Neural crest cell (in vitro differentiated cells): ENCODE measurements at places on chromosomes 11 and 22.
A peak's percentile ranks its signal among the peaks of the same experiment; 100 is the strongest.

DNA sequence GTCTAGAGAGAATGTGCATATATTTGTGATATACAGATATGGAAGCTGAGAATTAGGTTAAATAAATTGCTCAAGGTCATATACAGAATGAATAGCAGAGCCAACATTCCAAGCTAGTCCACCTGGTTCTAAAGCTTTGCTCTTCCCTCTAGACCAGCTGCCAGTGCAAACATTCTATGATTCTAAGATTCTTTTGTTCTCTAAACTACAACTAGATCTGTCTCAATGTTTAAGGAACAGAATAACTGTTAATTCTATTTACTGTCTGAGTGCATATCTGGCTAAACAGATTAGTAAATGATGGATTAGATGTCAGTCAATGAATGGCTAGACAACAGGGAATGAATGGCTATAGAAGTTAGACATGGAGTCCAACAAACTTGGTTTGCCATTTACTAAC is 19.6 kb downstream of the KCNE3 start:
- no peak for DNase-seq

GRCh38 chr22:25098445-25099081 is 101.1 kb upstream of the CRYBB3 start:
- no peak for DNase-seq

- DNase-seq: no peak
Observed at GRCh38 chr11:102423936-102424335, 28.6 kb downstream of the TMEM123 start.

GRCh38 chr11:102346456-102346747 is 612 bp upstream of the BIRC2 start:
- DNase-seq: no peak

- DNase-seq: no peak
Observed at GRCh38 chr11:126419801-126420697, 64.6 kb downstream of the ST3GAL4 start.

DNA sequence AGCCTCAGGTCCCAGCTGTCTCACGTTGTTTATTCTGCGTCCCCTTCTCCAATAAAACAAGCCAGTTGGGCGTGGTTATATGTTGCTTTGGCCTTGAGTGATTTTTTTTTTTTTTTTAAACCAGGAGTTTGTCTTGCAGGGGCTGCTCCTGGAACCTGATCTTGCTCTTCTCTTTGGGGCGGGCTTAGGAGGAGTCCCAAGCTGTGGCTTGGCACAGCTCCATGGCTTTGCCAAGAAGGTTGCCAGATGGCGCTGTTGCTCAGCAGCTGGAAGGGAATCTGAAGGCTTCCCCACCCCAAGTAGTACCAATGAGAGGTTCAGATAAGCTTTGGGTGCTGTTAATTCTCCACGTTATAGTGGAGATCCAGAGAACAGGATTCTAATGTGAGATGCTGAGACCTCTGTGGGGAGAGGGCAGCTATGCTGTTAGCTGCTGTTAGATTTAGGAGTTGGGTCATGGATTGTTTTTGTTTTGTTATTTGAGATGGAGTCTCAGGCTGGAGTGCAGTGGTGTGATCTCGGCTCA is 2.0 kb upstream of the FERMT3 start:
- DNase-seq: peak; percentile 49

DNA sequence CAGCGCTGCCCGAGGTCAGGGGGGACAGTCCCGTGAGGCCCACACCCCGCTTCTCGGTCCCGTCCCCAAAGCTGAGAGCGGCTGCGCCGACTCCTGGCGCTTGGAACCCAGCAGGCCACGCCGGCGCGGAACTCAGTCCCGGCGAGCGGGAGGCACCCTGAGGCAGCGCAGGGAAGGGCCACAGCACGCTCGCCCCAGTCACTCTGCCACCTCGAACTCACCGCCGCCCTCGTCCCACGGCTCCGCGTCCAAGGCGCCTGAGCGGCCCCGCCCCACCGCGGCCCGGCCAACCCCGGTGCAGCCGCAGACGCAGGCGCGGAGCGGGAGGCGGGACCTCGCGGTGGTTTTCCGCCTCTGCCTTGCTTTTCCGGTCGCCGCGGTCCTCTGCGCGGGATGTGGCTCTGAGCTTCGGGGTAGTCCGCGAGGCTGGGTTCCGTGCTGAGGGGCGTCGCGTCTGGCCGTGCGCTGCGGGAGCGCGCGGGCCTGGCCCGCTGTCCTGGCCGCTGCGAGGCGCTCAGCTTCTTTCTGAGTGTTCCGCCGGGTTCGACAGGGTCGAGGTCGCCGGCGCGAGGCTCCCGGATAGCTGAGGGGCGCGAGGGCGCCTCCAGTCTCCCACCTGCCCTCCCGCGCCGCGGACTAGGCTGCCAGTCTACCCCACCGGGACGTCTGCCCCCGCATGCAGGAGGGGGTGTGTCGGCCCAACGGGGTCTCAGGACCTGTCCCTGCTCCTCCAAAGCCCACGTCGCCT is at the start of gene CDPF1:
Gene CDPF1 (minus strand): TSS at position 259 of the 748 bp plus-strand sequence. CDS start 2,009 bp downstream, outside the sequence.
- DNase-seq: peak; percentile 82

DNA sequence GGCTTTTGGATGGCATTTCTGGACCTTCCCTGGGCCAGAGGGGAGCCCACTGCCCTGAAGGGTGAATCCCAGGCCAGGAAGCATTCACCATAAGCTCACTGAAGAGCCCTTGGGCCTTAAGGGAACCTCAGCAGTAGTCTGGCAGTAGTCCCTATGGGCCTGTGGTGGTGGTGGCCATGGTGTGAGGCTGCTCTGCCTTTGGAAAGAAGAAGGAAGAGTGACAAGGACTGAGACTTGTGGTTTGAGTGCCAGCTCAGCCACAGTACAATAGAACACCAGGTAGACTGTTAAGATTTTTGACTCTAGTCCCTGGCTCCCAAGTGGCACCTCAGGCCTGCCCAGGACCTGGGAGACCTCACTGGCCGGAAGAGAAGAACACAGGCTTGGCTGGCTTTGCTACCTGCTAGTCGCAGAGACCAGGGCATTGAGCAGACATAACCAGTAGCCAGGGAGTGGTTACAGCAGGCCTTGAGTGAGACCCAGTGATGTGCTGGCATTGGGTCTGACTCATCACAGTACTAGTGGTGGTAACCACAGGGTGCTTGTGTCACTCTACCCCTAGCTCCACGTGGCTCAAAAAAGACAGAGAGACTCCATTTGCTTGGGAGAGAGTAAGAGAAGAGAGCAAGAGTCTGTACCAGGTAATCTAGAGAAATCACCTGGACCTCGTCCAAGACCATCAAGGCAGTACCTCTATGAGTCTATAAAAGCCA is 259.8 kb upstream of the BLID start:
- no peak for DNase-seq

GRCh38 chr11:107785401-107785800 is 73.2 kb downstream of the SLC35F2 start:
- DNase-seq: no peak

- DNase-seq: no peak
Observed at GRCh38 chr22:45526768-45527360, 24.2 kb downstream of the FBLN1 start.

DNA sequence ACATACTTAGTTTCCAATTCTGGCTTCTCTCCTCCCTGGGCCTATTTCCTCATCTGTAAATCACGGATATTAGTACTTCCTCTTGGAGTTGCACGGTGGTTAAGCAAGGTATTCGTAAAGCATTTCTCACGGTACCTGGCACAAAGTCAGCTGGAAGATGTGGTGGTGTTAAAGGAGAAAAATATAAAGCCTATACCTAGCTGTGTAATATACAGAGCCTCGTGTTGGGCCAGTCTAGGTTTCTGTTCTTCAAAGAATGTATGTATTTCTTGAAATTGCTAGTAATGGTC is 47.2 kb downstream of the DBX1 start:
- no peak for DNase-seq
